ENCODE measurements at places on chromosomes 3 and 15. TPM values are rescaled to one million over a fixed set of nuclear protein-coding genes. Genes with fewer than 3 reads are reported as not detected.
A peak's percentile ranks its signal among the peaks of the same experiment; 100 is the strongest.

GRCh38 chr3:10351013-10351735 is 30.3 kb upstream of the SEC13 start:
- peak; percentile 14 for DNase-seq

The IDH3A gene
- 78.3 TPM for total RNA-seq

- no peak for DNase-seq
Measured at GRCh38 chr3:28343144-28343543, 5.4 kb upstream of the ZCWPW2 start.

The NME9 gene
- 3.5 TPM for total RNA-seq

DNA sequence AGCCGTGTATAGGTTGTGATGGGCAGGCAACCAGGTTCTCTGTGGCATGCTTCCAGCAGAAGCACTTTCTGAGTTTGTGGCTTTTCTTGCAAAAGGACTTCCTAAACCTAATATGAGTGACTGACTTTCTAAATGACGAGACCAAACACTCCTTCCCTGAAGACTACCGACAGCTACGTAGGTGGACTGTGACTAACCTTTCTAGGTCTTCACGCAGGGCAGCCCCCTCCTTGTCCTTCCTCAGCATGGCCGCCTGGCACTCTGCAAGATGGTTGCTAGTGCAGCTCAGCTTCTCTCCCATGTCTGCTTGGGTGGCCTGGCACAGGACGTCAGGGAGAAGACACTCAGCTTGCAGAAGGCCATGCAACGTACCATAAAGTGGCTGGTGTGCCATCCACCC is 20.9 kb downstream of the CXCR6 start:
- DNase-seq, result no peak

GRCh38 chr3:196186651-196187573 is 24.3 kb downstream of the ZDHHC19 start:
- DNase-seq, result no peak

- no peak for DNase-seq
Measured at GRCh38 chr3:57911593-57911992, 96.6 kb upstream of the FLNB start.

All from lower lobe of right lung (tissue), 2 donors.